ENCODE measurements at places on chromosomes 6 and 20.
A peak's percentile ranks its signal among the peaks of the same experiment; 100 is the strongest.

- DNase-seq, result peak; percentile 93
Measured at GRCh38 chr20:50029697-50030461, 47.1 kb downstream of the SNAI1 start.

DNA sequence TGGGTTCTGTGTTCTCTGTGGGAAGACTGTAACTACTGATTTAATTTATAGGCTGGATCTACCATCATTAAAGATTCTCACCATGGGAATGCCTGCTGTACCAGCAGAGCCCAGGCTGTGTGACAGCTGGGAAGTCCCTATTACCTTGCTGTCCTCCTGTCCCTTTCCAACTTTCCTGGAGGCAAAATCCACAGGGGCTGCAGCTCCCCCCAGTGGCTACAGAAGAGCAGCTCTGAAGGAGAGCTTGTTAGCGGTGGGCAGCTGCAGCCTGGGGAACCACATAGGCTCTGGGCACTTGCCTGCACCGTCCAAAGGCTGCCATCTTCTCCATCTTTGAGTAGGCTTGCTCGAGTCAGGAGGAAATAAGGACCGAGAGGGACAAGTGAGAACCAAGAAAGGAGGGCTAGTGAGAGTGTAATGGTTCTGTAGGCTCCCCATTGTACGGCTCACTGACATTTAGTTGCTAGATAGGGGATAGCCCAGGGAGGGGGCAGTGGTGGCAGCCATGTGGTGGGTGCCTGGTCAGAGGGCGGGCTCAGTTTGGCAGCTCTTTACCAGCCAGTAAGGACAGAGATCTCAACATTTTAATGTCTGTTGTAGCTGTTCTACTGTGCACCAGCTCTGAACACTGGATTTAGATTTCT, 155.1 kb upstream of the MLIP start:
- peak; percentile 83 for DNase-seq

- peak; percentile 6 for DNase-seq
Measured at GRCh38 chr6:146891615-146892265, 293.0 kb downstream of the ADGB start.

DNA sequence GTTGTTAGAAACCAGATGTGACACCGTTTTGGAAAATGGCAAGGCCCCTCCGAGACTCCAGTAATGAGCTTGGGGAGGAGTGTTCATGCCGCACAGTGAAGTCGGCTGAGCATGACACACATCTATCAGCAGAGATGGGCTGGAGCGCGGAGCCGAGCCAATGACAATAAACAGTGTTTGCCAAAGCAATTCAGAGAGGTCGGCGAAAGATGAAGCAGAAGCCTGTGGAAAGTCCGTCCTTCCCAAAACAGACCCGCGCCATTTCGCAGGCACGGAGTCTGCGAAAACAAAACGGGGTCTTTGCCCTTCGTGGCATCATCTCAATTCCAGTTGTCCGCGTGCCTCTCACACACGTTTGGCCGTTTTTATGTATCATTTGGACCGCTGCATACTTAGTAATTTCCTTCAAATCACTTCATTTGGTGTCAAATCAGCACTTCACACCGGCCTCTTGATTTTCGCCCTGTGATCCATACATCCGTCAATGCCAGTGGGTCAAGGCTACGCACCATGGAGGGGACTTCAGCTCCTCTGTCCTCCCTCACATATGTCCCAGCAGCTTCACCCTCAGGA, 71.3 kb downstream of the SULF2 start:
- no peak for DNase-seq

DNA sequence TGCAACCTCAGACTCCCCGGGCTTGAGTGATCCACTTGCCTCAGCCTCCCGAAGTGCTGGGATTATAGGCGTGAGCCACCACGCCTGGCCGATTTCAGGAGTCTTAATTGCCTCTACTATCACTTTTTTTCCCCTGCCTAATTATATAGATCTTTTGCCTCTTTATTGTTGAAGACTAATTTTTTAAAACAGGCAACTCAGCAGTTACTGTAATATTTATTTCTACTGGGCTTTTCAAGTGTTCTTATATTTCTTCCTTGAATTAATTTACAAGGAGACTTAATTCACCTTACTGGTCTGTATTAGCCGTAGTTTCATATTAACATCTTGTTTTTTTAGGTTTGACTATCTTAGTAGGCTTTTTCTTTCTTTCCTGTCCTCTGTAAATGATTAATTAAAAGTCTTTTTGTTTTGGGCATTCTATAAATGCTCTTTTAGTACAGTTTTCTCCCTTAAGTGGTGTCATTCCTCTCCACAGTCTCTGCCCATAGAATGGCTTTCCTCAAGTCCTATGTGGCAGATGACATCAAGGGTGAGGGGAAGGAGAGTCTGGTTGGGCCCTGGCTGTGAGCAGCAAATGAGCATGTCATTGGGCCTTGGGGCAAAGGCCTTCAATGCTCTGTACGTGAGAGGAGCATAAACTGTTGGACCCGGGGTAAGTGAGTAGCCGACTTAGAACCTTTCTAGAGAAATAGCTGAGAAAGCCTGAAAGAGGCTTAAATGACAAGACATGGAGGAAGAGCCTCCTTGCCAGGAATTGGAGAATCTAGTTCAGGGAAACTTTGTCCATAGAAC, 36.0 kb downstream of the ANKS1A start:
- no peak for DNase-seq

DNA sequence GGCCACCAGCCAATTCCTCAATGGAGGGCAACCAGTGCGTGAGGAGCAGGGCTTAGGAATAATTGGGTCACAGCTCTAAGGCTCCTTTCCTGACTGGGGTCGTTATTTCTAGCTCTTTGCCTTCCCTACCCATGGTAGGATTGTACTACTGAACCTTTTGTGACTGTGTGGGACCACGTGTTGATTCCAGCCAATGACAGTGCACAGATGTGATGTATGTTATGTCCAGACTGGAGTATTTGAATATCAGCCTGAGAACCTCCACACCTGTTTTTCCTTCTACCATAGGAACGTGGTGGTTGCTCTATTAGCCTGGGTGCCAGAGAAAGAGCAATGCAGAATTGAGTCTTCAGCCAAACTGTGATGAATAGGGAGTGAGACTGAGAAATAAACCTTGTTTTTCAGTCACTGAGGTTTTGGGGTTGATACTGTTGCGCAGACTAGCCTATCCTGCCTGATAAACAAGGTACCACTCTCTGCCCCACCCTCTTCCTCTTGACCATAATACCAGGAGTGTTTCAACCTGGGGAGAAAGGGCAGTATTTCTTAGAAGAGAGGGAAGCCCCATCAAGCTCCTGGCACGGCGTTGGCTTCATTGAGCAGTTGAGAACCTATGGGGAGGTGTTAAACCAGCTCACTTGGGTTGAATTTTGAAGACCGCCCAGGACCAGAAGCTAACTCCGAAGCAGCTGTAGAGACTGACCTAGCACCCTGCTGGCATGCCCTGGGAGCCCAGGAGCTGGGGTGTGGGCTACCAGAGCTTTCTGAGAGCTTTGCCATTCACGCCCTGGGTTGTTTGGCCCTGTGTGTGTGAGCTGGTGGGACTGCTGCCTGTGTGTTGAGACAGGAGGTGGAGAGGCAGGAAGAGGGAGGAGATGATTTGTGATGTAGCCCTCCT, 105.5 kb upstream of the BACH2 start:
- no peak for DNase-seq

GRCh38 chr6:84095156-84095555, 61.6 kb downstream of the MRAP2 start:
- no peak for DNase-seq

DNA sequence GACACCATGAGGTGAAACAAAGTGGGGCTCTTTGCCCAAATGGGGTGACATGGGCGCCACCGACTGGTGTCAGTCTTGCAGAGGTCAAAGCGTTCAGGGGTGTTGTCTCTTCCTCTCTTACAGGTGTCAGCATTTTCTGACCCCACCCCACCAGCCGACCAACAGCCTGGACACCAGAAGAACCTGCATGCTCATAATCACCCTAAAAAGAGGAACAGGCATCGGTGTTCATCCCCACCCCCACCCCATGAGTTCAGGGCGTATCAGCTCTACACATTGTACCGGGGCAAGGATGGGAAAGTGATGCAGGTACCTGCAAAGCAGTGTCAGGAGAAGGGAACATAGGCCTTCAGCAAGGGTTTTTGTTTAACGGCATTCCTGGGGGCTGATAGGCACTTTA, 14.8 kb downstream of the LYRM2 start:
- no peak for DNase-seq

- no peak for DNase-seq
Measured at GRCh38 chr20:36736451-36737182, 9.3 kb downstream of the NDRG3 start.

DNA sequence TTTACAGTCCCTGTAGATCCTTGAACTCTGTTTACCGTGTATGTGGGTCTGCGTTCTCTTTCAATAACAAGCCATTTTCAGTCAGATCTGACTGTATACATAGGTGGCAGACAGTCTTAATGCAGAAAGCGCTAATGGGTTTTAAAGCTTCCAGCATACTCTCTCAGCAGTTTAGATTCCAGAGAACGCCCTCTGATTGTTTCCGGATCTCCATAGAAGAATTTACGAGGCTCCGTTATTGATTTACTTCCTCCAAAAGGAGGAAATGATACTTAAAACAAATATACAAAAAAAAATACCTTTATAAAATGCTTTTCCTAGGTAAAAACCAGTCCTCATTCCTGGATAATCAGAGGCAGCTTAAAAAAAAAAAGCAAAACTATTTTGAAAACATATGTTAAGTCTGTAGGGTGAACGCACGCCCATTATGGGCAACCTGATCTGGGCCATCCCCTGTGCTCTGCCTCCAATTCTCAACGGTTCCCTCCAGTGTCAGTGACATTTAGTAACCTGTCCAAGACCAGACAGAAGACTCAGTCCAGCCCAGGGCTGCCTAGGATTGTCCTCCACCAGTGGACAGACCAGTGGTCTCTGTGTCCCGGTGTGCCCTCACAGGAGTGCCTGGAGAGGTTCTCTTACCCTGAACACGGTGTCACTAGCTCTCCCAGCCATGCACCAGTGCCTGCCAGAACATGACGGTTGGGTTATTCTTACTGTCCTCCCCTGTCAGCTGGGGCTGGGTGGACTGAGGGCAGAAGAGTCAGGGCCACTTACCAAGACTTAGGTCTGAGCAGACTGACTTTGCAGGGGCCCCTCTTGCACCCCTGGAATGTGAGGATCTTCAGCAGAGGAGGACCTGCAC, 217.3 kb downstream of the ARID1B start:
- DNase-seq, result peak; percentile 47

DNA sequence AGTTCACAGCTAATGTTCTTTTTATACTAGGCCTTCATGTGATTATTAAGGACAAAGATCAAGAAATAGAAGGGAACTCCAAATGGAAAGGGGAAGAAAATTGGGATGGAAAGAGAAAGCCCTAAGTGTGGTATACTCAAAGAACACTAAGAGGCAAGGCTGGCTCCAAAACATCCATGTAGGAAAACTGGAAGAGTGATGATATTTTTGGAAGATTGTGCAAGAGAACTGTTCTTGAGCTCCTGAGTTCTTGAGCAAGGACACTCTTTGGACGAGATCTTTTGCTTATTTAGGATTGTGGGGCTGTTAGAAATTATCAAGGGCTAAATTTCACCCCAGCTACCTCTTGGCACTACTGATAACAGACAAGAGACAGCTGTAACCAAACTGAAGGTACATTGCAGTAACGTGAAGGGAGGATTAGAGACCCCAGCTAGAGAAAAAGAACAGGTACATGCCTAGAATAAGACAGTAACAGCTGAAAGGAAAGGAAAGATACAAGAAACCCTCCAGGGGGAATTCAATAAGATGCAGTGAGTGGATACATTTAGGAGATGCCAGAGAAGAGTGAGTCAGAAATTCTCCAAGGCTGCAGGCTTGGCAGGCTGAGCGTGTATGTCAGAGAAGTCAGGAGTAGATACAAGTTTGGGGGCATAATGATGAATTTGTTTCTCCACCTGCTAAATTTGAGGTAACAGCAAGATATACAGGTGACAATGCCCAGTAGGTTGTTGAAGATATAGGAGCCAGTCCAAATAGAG, 69.7 kb downstream of the CBLN4 start:
- DNase-seq, result no peak

GRCh38 chr6:18562726-18563125, 175.6 kb downstream of the RNF144B start:
- no peak for DNase-seq

GRCh38 chr6:10831609-10832008, 6.7 kb downstream of the MAK start:
- DNase-seq, result no peak

GRCh38 chr20:49985157-49985556, 2.4 kb downstream of the SNAI1 start:
- no peak for DNase-seq

DNA sequence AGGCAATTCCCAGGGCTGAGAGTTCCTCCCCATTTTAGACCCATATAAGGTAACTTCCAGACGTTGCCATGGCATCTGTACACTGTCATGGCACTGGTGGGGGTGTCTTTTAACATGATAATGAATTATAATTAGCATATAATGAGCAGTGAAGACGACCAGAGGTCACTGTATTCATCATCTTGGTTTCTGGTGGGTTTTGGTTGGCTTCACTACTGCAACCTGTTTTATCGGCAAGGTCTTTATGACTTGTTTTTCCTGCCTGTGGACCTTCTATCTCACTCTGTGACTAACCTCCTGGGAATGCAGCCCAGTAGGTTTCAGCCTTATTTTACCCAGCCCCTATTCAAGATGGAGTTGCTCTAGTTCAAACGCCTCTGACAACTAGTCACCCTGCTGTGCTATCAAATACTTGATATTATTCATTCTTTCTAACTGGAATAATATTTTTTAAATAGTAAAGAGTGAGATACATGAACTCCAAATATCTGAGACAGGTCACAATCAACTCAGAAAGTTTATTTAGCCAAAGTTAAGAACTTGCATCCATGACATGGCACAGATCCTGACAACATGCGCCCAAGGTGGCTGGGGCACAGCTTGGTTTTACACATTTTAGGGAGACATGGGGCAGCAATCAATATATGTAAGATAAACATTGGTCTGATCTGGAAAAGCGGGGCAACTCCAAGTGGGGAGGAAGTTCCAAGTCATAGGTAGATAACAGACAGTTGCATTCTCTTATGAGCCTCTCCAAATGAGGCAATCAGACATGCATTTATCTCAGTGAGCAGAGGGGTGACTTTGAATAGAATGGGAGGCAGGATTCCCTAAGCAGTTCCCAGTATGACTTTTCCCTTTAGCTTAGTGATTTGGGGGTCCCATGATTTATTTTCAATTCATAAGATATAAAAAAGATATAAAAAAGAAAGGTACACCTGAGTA, 1.2 kb upstream of the UFL1 start:
- DNase-seq, result peak; percentile 41

DNA sequence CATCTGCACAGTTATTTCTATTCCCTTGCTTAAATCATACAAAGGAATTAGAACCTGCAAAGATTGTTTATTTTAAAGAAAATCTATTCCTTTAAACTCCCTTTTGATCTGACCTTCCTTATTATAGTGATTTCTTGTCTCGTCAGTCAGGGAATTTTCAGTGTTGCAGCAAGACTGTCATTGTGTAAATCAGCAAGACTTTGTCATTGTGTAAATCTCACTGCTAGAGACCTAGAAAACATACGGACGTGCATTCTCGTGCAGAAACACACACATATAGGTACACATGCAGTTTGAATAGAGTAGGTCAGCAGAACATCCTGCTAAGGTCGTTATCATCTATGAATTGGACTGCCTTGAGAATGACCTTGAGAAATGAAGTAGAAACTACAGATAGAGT, 6.2 kb upstream of the SGK1 start:
- no peak for DNase-seq
